GM06990 (cell line): ENCODE measurements at places on chromosomes 5 and 9.

GRCh38 chr9:109574061-109574882, 76.2 kb upstream of the PTPN3 start:
- DNase-seq: no peak

DNA sequence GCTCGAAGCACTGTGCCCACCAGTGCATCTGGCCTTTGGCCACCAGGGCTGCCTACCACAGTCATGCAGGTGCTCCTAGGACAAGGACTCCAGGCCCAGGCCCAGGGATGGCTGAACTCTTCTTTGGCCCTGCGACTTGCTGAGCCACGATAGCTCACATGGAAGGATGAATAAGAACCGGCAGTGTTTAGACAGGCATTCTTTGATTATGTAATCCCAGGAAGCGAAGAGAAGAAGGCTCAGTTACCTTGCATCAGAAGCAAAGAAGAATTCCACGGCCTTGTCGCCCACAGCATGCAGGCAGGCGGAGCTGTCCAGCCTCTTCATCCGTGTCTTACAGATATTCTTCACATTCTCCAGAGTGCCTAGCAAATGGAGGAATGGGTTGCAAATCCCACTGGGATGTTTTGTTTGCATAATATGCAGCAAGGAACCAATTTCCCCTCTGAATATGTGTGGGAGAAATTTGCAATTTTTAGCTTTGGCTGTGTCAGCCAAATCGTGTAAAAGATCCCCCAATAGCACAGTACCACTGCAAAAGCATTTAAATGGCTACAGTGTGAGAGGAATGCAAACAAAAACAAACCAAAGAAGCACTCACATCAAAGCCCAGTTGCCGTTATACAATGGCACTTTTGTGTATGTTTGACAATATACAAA, 29.1 kb downstream of the GFPT2 start:
- no peak for DNase-seq

GRCh38 chr9:78671785-78672184, 374.9 kb downstream of the PSAT1 start:
- no peak for DNase-seq

- DNase-seq: no peak
Measured at GRCh38 chr9:76717176-76717575, 47.1 kb upstream of the PCA3 start.

DNA sequence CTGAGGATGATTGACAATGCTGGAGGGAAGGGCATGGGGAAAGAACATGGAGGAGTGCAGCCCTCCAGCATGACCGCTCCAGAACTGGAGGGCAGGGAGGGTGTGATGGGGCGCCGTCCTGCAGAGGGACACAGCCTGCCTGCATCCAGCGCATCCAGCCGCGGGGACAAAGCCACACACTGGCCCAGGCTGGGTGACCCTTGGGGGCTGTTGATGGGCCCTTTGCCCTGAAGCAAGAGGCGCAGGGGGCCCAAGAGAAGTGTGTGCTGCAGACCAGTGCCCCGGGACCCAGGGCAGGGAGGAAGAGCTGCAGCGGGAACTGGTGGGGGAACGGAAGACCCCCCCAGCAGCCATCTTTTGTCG, 169.8 kb upstream of the PPP1R26 start:
- no peak for DNase-seq

- DNase-seq: no peak
Measured at GRCh38 chr5:100858987-100859545, 44.0 kb downstream of the ST8SIA4 start.

GRCh38 chr9:104009826-104010225, 84.3 kb upstream of the SMC2 start:
- DNase-seq: no peak

DNA sequence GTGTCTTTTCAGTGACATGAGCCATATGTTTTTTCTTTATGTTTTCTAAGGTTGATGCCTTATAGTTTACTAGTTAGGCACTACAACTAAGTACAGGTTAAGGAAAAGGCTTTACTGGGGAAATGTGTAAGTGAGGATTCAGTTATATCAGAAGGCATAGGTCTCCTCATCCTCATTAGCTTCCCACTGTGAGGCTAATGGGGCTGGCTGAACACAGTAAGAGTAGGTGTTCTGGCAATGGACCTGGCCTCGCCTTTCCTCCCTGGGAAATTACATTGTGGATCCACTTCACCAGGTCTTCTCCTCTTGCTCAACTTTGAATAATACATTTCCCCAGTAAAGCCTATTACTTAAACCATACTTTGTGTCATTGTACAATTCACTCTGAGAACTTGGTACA, 225.5 kb downstream of the PTPRD start:
- DNase-seq: no peak

DNA sequence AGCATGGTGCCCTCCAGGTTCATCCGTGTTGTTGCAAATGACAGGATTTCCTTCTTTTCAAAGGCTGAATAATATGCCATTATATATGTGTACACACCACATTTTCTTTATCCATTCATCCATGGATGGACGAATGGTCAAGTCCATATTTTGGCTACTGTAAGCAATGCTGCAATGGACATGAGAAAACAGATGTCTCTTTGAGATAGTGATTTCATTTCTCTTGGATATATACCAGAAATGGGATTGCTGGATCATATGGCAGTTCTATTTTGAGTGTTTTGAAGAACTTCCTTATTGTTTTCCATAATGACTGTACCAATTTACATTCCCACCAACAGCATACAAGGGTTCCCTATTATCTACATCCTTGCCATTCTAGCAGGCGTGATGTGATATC, 67.9 kb downstream of the TEK start:
- no peak for DNase-seq

DNA sequence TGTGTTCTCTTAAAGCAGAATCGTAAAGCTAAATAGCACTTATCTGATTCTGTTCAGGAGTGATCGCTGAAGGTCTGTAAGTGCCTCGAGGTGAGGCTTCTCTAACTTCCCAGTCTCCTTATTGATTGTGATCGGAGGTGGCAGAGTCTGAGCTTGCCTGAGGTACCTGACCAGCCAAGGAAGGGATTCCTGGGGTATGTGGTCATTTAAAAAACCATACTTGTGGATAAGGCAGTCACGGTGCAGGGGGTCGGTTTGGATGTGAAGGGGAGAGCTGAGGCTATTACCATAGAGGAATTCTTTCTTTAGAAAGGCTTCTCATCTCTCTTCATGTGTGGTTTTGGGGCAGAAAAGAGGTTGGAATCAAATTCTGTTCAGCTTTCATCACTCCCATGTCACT, 193.7 kb downstream of the TLE4 start:
- DNase-seq: no peak

DNA sequence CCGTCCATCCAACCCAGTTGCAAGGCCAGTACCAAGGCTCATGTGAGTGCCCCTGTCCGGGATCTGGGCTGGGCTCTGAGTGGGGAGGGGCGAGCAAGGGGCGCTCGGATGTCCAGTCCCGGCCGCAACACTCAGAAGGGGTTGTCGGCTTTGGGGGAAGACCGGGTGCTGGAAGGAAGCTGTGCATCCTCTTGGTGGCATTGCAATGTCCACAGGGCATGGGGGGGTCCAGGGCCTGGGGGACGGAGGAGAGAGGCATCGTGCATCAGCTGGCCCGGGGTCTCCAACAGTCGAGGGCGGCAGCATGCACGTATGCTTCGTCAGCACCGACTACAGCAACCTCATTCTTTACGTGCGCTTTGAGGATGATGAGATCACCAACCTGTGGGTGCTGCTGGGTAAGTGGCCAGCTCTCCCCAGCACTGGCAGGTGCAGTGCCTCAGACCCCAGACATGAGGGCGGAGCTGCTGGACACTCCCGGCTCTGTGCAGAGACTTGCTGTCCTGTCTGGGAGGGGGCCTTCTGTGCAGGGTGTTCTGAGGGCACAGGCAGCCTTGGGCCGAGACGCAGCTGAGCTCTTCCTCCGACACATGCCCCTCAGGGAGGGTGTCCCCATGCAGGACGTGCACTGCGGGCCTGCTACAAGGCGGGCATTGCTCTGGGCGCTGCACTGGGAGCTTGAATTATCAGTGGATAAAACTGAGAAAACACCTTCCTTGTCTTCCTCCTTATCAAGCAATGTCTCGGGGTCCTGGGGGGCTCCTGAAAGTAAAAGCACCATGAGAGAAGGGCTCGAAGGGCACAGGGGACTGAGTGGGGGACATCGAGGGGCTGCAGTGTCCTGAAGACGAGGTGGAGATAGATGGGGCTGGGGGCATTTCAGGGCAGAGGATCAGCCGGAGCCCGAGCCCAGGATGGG, 22.5 kb downstream of the GLT6D1 start:
- DNase-seq: no peak

GRCh38 chr5:68182094-68182493, 33.5 kb upstream of the PIK3R1 start:
- DNase-seq: no peak

DNA sequence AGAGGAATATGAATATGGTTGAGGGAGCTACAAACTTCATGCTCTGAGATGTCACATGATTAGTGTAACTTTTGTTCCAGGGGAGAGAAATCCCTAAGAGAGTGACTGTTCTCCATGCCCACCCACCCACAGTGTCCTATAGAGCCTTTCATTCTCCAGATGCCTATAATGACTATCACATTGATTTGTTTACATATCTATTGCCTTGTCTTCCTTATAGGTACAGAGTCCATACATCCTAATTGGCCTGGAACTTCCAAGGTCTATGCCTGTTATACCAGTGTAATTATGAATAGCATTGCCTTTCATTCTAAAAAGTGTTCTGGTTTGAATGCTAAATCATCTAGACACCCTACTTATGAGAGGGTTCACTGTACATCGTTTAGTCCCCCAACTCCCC, 475.4 kb downstream of the RAB3C start:
- DNase-seq: no peak

- DNase-seq: no peak
Measured at GRCh38 chr5:135135530-135136226, 101.7 kb upstream of the PITX1 start.

DNA sequence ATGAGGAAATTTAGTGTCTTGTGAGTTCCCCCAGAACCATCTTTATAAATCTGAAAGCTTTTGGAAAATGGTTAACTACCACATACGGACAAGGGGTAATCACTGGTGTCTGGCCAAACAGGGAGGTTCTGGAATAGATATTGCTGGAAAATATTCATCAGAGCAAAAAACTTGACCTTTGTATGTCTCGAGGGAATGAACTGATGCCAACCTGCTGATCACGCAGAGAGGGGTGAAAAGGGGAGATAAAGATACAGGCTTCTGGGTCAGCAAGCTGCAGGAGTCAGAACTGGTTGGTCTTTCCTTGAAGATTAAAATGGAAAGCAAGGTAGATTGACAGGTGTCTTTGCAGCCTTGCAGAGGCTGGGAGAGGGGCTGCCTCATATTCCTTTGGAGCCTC, 35.5 kb downstream of the PSAT1 start:
- DNase-seq: no peak

DNA sequence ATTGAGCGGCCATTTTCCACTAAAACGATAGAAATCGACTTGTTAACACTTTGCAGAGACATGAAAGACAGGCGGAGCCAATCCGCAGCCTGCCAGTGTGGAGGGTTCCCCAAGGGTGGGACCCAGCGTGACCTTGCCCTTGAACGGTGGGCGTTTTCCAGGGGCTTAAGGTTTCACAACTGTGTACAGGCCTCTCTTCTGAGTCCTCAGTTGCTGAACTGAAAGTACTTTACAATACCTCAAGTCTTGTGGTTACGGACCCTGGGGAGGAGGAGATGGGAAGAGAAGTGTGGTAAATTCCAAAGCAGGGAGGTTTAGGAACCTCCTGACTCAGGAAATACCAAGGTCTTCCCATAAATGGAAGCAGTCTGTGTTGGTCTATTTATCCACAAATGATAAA, 68.2 kb upstream of the CKMT2 start:
- no peak for DNase-seq

DNA sequence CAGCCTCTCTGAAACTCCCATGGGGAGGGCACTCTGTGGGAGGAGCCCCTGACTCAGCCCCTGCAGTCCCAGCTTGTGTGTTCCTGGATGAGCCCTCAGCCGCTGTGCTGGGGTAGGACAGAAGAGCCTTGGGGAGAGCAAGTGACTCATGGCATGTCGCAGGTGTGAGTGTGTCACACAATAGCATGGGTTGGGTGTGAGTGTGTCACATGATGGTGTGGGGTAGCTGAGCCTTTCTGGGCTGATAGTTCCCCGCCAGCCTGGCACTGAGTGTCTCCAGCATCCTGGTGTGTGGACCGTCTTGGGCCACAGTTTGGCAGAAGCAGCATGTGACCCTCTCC, 83.4 kb downstream of the PHF2 start:
- no peak for DNase-seq

GRCh38 chr5:102902135-102902448, 147.0 kb downstream of the PAM start:
- no peak for DNase-seq

DNA sequence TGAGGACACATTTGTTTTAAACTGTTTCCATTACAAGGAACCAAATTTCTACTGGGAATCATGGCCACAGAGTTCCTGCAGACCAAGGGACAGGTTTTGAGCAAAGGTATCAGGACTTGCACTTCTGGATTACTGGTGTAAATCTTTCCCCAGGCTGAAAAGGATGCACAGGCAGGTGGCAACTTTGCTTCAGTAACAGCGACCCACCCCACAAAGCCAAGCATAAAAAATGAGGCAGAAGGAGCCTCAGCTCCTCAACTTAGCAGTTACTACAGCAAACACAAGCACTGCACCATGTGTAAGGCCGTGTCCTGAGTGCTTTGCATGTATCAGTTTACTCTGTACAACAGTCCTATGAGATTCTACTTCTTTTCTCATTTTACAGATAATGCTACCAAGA, 251.9 kb downstream of the EBF1 start:
- DNase-seq: no peak

GRCh38 chr5:170179626-170180025, 53.2 kb upstream of the C5orf58 start:
- DNase-seq: no peak

DNA sequence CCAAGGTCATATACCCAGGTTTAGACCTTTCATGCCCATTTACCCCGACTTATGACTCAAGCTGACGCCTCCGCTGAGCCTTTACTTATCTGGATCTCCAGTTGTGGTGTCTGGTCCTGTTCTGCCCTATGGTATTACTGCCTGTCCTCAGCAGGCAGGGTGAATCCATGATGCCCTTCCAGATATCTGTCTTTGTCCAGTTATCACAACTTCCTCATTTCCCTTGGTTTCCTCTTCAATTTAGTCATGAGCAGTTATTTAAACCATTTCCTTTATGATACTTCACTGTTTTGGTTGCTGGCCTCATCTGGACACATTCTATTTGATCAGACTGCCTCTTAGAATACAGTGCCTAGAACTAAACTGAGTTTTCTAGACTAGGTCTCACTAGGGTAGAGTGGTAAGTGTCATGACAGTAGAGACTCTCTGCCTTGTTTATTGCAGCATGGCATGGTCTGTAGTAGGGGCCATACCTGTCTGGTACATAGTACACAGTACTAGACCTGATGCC, 93.3 kb downstream of the MELK start:
- peak; percentile 31 for DNase-seq

DNA sequence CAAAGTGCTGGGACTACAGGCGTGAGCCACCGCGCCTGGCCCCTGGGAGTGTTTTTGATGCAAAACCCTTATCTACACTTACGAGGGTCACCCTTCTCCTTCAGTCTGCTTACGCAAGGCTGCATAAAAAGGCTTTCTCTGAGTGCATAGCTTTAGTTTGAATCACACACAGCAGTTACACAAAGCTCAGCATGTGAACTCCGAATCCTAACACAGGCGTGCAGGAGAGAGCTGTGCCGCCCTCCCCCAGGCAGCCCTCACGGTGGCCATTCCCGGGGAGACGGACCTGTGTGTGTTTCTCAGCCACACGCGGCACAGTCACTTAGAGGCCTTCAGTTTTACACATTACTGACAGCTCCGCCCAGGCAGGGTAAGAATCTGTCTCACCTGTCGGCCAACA, 26.7 kb downstream of the EXD3 start:
- DNase-seq: no peak
